Stimulated activated CD8-positive, alpha-beta memory T cell treated with anti-CD3 and anti-CD28 coated beads, Interleukin-7, amount 100 ng/mL, for 24 hours (primary cell): ENCODE measurements at places on chromosomes 6 and 20.

DNA sequence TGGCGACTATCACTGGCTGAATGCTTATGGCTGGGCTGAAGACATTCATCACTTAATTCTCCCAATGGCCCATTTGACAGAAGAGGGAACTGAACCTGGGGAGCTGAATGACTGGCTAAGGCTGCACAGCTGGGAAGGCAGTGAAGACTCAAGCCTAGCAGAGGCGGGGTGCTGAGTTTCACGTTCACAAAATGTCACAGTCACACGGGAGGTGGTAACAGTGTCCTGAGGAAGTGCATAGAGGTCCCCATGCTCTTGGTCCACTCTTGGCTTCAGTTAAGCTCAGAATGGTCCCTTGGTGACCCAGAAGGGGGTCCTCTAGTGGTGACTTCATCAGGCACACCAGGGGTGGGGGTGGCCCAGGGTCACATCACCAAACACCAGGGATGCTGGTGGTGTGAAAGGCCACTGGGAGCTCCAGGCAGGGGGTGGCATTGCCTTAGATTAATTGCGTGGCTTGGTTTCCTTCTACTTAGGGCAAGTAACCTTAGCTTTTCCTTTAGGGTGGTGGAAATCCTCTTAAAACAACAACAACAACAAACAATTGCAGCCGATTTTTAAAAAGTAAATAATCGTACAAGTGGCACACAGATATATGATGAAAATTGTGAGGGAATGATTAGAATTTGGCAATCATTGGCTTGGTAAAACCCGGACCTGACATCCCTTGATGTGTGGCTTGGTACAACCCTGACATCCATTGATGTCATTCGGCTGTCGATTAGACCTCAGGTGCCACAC, 45.0 kb downstream of the SULF2 start:
- no peak for DNase-seq

- DNase-seq: no peak
Measured at GRCh38 chr20:40760399-40760798, 71.4 kb upstream of the MAFB start.

GRCh38 chr20:15091421-15092037, 754.1 kb upstream of the FLRT3 start:
- DNase-seq: no peak

- no peak for DNase-seq
Measured at GRCh38 chr20:43833511-43834395, 80.9 kb upstream of the TOX2 start.

DNA sequence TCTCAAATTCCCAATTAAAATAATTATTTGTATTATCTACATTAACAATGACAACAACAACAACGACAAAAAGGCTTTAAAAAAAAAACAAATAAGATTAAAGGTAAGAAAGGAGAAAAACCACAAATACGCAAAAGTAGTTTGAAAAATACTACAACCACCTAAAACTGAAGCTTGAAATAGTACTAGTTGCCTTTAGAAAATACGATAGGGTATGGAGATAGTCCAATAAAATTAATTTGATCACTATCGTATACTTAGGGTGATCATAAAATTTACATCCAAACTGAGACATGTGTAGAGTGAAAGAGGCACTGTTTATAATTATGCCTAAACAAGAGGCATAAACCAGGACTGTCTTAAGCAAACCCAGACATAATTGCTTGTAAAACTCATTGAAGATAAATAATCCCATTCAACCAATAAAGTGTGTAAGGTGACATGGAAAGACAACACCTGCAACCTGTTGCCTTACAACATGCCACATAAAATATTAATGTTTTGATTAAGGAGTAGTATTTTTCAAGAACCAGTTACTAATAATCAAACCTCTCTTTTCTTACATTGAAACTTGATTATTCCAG, 22.7 kb downstream of the REPS1 start:
- no peak for DNase-seq

- no peak for DNase-seq
Measured at GRCh38 chr6:165875946-165876345, 212.9 kb upstream of the PDE10A start.

DNA sequence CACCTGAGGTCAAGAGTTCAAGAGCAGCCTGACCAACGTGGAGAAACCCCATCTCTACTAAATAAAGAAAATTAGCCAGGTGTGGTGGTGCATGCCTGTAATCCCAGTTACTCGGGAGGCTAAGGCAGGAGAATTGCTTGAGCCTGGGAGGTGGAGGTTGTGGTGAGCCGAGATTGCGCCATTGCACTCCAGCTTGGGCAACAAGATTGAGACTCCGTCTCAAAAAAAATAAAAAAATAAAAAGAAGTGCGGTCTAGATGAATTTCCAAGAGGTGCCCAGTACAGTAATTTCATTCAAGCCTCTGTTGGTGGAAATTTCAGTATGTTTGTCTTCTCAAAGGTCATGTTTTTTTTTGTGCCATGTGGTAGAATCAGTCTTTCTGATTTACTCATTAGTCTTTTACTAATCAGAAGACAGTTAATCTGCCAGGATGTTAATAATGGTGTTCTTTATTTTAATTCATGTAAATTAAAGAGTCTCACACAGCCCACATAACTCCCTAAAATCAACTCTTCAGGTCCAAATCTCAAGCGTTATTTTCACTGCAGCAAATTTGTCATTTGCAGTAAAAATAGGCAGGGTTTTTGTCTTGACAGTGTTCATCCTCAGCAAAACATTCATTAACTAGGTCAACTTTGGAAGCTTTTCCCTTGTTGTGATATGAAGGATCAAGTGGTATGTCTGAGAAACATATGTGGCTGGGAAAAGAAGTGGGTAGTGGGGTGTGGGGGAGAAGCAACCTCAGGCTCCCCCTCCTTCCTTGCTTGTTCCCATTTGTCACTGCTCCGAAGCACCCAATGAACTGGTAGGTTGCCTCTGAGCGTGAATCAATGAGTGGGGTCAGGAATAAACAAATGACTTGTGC, 13.3 kb downstream of the TP53INP2 start:
- DNase-seq: no peak
